ENCODE measurements at places on chromosomes 7 and 10.

GRCh38 chr10:63718006-63718405 lies 196.8 kb downstream of the REEP3 start:
- DNase-seq = no peak

DNA sequence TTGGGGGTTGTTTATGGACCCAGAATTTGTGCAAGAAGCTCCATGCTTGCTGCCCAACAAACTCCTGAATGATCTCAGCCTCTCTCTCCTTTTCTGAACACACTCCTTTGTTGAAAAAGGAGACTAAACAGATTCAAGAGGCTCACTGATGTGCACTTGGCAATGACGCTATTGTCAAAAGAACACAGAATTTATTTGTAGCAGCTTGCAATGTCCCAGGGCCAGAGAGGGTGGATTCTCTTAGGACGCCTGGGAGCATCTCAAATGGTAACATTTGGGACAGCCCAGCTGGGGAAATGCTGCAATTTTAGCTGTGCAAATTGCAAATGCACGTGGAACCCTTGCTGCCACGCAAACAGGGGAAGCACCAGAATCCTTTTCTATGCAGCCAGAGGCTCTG lies 79.9 kb downstream of the GPR26 start:
- no peak for DNase-seq

DNA sequence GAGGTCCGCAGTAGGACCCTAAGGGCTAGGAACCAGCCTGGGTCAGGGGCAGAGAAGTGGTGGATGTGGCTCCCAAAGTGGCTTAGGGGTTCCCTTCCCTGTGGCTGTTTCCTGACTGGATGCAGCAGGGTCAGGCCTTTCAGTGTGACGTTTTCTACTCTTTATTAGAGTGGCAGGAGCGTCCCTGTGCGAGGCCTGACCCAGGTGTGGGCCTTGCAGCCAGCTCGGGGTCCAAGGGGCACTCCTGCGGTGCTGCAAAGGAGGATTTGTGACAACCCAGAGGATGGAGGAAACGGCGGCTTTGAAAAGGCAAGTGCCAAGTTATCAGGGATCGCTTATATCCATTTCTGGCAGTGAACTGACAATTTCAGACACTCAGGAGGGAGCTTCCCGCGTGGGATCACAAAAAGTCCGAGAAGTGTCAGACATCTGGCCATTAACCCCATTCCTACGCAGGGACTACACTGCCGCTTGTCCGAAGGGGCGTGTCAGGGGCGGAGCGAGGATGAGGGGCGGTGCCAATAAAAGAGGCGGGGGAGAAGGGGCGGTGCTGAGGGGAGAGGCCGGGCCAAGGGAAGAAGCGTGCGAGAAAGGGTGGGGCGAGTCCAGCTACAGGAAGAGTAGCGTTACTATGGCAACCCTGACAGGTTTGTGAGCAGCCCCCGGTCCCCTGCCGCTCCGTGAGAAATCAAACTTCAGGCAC lies 98.8 kb upstream of the ZNF722 start:
- no peak for DNase-seq

DNA sequence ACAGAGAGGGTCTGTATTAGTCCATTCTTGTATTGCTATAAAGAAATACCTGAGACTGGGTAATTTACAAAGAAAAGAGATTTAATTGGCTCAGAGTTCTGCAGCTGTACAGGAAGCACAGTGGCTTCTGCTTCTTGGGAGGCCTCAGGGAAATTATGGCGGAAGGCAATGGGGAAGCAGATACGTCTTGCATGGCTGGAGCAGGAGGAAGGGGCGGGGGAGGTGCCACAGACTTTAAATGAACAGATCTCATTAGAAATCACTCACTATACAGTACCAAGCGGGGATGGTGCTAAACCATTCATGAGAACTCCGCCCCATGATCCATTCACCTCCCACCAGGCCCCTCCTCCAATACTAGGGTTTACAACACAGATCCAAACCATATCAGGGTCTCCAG lies 3.7 kb upstream of the CALU start:
- no peak for DNase-seq

- DNase-seq = peak; percentile 1
Measured at GRCh38 chr7:78768859-78769258, 684.6 kb downstream of the MAGI2 start.

DNA sequence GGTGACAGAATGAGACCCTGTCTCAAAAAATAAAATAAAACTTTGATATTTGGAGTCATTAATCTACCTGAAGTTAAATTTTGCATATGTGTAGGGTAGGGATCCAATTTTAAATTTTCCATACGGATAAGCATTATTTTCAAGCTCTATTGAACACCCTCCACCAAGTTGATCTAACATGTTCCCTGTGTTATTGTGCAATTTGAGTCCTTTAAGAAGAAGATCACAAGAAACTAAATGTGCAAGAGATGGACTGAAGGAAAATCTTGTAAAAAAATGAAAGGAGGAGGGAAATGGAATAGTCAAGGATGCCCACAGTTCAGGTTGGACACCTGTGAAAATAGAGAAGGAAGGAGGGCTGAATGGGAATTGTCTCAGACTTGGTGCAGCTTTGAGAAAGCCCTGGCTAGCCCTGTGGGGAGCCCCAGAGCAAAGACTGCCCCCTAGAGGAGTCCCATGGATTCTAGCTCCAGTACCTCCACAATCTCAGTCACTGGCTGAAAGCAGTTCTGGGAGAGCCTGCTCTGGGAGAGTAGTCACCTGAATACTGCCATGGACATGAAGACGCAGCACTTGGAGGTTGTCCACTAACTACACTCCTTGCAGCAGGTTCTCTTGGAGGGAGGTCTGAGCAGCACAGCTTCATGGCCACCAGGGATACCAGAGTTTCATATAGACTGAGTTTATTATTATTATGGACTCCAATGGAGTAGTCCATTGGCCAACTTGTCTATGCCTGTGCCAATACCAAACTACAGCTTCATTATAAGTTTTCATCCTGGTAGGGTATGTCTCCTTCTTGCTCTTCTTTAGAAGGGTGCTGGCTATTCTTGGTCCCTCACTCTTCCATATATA lies 5.7 kb upstream of the TIAL1 start:
- peak; percentile 36 for DNase-seq

DNA sequence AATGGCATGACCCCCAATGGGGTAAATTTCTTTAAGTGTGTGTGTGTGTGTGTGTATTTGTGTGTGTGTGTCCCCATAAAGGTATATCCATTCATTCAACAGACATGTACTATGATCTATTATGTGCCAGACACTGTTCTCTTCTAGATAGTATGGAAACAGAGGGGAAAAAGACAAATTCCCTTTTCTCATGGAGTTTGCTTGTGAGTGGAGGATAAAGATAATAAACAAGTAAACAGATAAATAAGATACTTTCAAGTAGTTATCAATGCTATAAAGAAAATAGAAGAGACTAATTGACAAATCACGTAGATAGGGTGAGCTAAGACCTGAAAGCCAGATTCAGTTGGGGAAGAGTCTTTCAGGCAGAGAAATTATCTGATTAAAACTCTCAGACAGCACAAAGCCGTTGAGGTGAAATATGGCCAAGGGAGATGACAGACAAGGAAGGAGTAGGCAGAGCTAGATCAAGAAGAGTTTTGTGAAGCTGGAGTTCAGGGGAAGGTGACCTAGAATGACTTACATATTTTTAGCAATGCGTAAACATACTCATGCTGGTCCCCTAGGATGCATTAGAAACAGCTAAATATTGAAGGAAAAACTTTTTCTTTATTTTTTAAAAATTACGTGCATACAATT lies 45.2 kb upstream of the DMTF1 start:
- DNase-seq = no peak

DNA sequence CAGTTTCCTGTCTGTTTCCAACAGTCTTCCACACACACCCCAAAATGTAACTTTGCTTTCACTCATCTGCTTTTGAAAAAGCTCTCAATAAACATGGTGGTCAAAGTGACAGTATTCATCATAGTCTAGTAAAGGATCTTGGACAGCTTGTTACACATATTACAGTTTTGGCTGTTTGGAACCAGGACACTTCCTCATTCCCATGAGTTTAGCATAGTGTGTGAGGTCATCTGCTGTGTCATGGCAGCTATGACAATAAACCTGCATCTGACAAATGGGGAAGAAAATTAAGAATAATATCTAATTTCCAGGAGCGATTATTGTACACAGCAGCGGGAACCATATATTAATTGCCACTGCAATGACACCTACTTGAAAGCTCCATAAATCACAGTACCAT lies 184.3 kb upstream of the SLC26A5 start:
- DNase-seq = no peak

DNA sequence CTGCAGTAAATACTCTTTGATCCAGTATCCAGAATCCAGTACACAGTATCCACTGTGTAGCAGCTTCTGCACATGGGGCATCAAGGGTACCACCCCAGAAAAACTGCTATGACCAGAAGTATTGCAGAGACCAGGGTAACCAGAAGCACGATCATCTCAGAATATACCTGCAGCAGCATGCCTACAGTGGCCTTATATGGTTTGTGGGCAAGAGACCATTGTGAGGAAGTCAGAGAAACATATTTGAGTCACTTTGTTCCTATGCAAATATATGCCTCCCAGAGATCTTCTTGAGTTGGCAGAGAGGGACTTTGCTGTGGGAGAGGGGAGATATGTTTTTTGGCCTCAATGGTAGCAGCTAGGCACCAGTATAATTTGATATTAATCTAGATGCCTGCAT lies 206.4 kb upstream of the LRRTM3 start:
- DNase-seq = no peak

GRCh38 chr10:28677888-28678686 lies 766 bp downstream of the BAMBI start:
- no peak for DNase-seq

GRCh38 chr10:5812283-5813090 lies 747 bp downstream of the GDI2 start:
- DNase-seq = peak; percentile 36

DNA sequence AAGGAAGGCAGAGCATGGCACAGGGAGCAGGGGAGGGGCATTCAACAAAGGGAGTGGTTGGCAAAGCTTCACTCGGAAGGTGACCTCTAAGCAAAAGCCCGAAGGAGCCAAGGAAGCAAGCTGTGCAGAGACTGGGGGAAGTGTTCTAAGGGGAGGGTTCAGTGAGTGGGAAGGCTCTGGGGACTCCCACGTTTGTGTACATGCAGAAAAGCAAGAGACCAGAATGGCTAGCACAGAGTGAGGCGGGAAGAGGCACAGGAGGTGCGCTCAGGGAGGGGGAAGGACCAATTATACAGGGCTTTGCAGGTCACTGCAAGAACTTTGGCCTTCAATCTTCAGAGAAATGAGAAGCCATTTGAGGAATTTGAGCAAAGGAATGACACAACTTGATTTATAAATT lies 7.4 kb downstream of the ARHGAP21 start:
- DNase-seq = no peak

DNA sequence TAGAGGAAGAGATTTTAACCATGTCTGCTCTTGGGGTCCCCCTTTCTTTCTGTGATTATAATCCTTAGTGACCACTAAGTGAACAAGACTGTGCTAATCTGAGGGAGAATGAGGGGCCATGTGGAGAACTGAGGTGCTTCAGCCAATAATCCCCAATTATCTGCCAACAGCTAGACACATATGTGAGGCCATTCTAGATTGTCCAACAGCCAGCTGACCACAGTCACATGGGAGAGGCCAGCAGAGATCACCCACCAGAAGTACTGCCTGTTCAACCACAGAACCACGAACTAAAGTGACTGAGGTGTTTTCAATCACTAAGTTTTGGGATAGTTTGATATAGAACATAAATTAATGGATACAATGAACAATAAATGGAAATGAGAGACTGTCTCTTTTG lies 74.3 kb downstream of the SEMA3E start:
- DNase-seq = no peak

DNA sequence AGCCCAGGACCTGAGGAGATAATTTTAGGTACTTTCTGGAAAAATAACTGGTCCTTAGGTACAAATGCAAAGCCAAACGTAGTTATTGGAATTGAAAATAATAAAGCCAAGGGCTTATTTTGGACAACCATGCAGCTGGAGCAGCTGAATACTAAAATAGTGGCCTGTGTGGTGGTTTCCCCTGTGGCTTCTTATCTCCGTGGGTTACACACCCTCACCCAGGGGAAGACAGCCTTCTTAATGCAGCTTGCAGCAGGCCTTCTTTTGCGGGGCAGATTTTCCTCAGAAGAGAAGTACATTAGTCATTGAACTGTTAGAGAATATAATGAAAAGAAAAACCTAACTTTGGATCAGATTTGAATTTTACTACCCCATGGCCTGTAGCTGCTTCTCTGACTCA lies 133.5 kb downstream of the ST7 start:
- DNase-seq = no peak

DNA sequence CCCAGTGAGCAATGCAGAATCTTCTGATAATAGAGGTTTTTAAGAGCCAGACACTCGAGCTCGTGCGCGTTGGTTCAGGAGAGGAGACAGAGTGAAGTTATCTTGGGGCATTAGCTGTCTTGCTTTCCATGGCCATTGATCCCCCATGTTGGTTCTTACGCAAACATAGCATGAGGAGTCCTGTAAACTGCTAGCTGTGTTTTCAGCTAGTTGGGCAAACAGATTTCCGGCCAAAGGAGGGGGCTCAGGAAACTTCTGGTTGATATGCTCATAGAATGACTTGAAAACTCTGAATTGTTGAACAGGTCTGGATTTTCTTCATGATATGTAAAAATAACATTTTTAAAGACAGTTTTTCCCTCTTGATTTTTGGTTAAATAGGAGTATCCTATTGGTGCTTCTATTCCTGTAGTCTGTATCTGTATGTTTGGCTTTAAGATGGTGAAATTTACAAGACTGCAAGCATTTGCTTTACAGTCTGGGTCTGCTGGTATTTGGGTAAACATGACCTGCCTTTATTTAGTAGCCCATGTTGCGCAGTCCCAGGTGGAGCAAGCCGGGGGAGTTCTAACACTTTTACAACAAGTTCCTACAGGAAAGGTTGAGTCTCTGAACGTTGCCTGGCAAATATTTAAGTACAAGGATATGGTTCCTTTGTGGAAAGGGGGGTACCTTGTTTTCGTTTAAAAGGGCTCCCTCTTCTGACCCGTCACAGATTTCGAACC lies 218.4 kb upstream of the KCND2 start:
- no peak for DNase-seq

DNA sequence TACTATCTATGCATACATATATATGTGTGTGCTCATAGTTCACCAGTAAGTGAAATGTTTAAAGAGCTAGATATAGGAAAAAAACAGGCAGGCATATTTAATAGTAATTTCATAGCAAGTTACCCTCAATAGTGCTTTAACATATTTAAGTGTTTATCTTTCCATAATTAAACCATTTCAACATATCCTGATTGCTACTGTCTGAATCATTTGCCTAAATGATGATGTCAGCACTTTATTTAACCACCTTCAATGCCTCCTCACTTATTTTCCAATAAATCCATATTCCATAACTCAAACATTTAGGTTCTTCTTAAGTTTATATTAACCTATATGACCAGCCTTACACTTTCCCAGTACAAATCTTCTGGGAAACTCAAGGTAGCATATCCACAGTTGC lies 601.1 kb downstream of the ARL4A start:
- no peak for DNase-seq

Measured in hepatic stellate cell (primary cell).